Activated naive CD8-positive, alpha-beta T cell treated with anti-CD3 and anti-CD28 coated beads for 36 hours (primary cell): ENCODE measurements at places on chromosomes 2 and 18. TPM values are rescaled to one million over a fixed set of nuclear protein-coding genes. Genes with fewer than 3 reads are reported as not detected.
A peak's percentile ranks its signal among the peaks of the same experiment; 100 is the strongest.

GALNT3 gene
- 1.5 TPM for total RNA-seq

GPR39 gene
- total RNA-seq: not detected

PLB1 gene
- total RNA-seq: 0.99 TPM

CHRNG gene
- total RNA-seq: not detected

GPR55 gene
- 18.8 TPM for total RNA-seq

SEMA4F gene
- total RNA-seq: 4.2 TPM

NBEAL1 gene
- 8.9 TPM for total RNA-seq

GRCh38 chr2:8455236-8456150, 226.4 kb upstream of the ID2 start:
- no peak for DNase-seq

DNA sequence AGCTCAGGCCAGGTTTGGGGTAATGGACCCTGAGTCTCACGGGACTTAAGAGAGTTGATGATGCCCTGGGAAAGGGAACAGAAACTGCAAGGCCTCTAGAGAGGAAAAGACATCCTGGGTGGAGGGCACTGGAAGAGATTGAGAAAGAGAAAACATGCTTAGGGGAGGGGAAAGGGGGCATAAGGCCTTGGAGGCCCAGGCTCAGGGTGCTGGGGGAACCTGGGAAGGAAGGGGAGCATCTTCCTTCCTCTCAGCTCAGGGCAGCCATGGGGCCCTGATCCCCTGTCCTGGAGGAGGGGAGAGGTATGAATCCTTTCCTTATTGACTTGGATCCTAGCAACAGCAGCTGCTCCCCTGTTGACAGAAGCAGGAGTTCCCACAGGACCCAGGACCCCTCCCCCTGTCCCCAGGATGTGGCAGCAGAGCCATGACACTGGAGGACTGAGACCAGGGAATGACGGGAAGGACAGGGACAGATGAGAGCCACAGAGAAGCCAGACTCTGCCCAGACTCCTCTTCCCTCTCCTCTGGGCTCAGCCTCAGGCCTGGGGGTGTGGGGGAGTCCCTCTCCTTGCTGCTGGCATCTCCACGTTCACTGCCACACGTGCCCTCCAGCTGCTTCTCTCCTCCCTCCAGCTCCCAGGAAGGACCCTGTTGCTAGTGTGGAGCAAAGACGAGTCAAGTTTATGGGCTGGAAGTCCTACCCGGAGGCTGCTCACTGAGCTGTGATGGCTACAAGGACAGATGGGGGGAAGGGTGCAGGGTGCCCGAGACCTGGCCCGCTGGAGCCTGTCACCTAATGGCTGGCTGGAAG, 815 bp downstream of the GPBAR1 start:
- no peak for DNase-seq

DNA sequence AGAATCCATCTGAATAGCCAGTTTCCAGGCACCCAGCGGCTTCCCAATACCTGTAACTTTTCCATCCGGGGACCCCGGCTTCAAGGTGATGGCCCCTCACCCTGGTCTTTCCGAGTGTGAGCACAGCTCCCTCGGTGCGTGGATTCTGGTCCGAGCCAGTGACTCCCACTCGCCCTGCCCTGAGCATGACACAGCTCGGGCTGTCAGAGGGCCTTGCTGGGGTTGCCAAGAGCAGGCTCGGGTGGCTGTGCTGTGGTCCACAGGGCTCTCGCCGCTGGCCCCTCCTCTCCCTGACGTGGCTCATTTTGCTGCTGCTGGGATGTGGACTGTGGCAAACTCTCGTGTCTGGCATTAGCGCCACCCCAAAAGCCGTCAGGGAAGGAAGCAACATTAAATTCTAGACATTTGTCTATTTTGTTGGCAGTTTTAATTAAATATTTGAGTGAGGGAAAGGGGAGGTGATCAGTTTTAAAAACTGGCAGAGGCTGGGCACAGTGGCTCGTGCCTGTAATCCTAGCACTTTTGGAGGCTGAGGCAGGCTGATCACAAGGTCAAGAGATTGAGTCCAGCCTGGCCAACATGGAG, 5.6 kb upstream of the ESPNL start:
- no peak for DNase-seq

- DNase-seq: no peak
Measured at GRCh38 chr18:2139691-2140090, 431.6 kb downstream of the METTL4 start.

DNA sequence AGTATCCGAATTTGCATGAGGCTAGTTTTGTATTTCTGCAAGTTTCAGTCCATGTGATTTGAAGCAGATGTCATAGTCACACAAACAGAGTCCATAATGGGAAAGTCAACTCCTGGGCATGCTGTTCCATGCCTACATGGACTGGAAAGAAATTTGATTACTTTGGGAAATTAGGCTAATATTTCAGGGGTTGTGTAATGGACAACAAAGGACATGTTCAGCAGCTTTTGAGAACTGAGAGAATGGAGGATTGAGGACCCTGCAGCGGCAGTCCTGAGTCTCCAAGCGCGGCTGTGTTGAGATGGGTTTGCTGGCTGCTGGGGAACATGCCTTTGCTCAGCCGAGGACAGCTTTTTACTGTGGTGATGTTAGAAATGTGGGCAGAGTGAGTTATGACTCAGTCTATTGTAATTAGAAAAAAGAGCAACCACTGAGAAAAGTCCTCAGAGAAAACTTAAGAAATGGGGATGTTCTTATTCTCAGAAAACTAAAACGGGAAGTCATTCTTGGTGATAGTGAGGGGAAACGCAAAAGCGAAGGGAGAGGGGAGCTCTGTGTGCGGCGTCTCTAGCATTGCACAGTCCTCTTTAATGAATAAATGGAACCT, 149.2 kb downstream of the FAM210A start:
- DNase-seq: peak; percentile 64

- DNase-seq: no peak
Measured at GRCh38 chr2:98088261-98088660, 1.3 kb downstream of the VWA3B start.

- DNase-seq: no peak
Measured at GRCh38 chr2:235218486-235218907, 266.7 kb downstream of the SH3BP4 start.

- DNase-seq: no peak
Measured at GRCh38 chr2:37641582-37642171, 29.8 kb downstream of the CDC42EP3 start.

DNA sequence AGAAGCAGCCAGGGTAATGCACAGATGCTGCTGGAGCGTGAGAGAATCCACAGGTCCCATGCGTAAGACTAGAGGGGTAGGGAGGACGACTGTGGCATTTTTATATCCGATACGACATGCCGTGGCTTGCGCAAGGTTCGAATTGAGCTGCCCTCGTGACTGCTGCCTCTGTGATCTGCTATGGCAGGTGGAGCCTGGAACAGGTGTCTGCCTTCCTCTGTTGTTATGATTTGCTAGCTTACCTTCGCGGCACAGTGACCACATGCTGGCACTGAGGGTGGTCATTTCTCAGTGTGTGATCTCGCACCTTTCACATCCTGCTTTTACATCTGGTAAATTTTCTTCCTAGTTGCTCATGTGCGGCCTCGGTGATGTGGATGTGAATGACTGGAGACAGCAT, 240.2 kb downstream of the ALPK2 start:
- DNase-seq: no peak

DNA sequence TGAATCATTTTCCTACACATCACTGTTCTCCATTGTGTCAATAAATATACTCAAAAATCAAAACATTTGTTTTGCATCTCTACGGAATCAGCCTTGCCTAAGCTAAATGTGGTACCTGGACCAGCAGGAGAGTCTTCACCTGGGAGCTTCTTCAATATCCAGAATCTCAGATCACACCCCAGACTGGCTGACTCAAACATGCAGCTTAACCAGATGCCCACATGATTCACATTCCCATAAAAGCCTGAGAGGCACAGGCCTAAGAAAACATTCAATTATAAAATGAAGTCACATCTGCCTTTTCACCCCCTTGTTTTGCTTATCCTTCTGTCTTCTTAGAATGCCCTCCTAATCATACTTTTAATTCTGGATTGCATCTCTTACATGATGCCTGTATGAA, 1045.5 kb upstream of the NXPH2 start:
- no peak for DNase-seq

DNA sequence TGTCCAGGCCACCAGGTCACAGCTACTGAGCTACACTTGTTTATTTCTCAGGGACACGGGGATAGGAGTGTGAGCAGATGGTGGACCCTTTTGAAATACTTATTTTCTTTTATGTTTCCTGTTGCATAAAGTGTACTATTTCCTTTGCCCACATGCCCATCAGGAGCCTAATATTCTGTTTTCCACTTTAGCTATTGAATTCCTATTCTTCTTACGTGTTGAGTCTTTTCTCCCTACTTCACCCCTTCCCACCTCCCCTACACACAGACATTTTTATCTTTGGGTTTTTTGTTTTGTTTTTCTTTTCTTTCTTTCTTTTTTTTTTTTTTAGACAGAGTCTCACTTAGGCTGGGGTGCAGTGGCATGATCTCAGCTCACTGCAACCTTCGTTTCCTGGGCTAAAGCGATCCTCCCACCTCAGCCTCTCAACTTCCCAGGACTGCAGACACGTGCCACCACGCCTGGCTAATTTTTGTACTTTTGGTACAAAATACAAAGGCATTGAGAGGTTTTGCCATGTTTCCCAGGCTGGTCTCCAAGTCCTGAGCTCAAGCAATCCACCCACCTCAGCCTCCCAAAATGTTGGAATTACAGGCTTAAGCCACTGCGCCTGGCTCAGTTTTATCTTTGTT, 5.2 kb upstream of the GPR55 start:
- no peak for DNase-seq

DNA sequence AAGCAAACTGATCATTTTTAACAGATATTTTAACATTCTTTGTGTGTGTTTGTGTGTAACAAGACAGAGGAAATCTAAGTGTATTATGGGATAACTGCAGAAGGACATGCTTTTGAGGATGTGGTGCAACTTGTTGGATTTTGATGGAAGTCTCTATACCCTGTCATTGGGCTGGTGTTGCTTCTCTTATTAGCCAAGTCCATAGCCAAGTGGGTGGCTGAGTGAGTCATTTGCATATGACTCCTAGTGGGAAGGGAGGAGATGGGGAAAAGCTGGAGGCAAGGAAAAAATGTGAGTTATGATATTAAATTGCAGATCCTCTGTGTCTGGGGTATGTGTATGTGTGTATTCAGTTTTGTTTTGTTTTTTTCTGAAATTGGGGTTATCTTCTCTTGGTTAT, 879.9 kb downstream of the DCC start:
- DNase-seq: no peak

GRCh38 chr18:77617694-77618093, 368.0 kb downstream of the GALR1 start:
- no peak for DNase-seq

DNA sequence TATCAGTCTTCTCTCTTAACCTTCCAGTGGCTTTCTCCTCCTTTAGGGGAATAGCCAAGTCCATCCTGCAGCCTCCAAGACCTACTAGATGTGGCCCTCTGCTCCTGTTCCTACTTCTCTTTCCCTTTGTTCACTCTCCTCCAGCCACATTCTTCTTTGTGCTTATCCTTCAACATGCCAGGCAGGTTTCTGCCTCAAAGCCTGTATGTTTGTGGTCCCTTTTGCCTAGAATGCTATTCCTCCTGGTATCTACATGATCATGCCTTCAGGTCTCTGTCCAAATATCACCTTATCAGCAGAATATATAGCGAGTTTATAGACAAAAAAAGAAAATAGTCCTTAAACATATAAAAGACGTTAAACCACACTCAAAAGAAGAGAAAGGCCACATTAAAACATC, 5.5 kb downstream of the LYG2 start:
- DNase-seq: no peak

GRCh38 chr2:29382486-29382885, 267.3 kb downstream of the CLIP4 start:
- DNase-seq: no peak

DNA sequence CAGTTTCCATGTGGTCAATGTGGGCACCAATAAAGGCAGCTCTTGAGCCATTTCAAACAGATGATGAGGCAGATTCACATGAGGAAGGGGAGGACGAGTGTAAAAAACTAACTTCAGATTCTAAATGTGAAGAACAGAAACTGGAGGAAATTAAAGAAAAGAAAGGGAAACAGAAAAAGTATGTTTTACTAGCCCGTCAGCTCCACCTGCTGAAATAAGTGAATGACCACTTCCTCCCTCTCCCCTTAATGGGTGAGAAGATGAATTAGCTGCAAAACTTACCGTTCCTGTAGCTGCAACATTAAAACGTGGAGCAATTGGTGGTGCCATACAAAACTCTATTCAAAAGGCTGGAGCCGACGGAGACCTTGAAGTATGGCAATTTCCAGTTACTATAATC, 203.5 kb downstream of the UXS1 start:
- no peak for DNase-seq
